ENCODE measurements at places on chromosomes 7 and 10.

GRCh38 chr10:70295321-70295720 lies 11.5 kb upstream of the NPFFR1 start:
- DNase-seq, result no peak

DNA sequence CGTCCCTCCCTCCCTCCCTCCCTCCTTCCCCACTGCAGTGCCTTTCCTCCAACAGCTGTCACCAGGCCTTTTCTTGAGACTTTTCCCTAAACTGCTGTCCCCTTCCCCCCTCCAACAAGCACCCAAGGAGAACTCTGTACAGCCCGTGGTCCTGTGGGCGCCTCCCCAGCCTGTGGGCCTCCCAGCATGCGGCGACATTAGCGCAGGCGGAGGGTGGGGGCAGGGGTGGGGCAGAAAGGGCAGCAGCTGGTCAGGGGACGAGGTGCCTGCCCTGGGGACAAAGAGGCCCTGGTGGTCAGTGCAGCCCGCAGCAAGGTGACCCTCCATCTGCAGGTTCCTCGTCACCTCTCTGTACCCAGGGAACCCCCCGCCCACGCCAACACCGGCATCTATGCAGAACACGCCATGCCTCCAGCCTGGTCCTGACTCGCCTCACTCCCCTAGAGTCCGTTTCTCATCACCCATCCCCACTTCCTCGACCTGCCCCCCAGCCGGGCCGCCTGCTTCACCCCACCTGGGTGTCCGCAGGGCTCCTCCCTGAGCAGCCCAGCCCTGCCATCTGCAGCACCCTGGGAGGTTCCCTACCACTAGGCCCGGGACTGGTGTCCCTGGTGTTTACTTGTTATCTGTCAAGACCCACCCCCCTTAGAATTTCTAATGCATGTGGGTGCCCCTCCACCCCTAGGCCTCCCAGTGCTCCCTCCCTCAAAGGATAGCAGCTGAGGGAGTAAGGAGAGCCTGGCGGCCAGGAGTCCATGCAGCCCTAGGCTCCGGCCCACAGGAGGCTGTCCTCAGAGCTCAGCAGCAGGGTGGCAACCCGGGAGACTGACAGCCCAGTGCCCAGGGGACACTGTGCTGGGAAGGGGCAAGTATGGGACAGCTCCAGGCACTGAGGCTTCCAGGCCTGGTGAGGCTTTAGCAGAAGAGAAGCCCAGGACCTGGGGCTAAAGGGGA lies 147.8 kb downstream of the ARHGAP22 start:
- DNase-seq, result no peak

DNA sequence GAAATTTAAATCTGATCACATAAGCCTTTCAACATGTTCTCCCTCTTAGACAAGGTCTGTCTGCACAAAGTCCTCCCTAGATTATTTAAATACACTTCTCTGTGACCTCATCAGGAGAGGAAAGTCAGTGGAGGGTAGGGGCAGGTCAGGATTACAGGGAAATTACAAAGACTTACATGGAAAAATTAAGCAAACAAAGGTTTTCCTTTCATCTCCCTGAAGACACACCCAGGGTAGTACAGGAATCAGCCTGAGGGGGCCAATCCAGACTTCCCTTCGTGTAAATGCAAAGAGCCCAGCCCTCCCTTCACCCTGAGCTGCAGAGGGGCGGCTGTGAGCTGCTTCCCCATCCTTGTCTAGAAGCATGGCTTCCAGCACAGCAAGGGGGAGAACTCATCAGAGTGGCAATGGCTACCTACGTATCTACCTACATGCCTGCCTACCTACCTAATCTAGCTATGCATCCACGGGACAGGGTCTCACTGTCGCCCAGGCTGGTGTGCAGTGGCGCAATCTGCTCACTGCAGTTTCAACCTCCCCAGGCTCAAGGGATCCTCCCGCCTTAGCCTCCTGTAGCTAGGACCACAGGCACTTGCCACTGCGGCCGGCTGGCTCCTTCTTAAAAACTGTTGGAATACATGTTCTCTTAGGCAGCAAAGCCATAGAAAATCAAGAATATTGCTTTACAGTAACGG lies 33.2 kb downstream of the PITRM1 start:
- no peak for DNase-seq

DNA sequence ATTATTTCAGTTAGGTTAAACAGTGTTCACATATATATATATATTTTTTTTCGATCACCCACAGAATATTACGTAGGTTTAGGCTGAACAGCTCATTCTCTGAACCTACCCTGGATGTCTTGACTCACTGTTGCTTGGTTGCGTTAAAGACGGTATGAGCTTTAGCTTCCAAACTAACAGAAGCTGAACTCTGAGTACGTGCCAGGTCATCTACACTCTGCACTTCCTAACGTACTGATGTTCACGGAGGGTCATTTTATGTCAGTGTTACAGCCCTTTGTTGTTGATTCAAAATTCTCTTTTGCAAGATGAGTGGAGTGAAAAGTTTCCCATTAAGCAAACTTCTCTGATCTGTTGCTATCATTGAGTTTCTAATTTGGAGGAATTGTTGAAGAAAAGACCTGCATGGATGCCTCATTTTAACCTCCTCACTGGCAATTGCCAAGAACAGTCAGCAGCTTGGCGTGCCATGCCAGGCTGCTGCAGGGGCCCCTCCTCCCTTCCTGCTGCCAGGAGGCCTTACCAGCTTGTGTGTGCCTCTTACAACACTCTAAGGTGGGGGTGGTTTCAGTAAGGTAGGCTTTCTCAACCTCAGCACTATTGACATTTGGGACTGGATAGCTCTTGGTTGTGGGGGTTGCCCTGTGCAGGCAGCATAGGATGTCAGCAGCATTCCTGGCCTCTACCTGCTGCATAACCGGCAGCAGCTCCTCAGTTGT lies 44.3 kb downstream of the INSYN2A start:
- DNase-seq, result peak; percentile 90

GRCh38 chr7:134255814-134256213 lies 60.9 kb downstream of the SLC35B4 start:
- no peak for DNase-seq

GRCh38 chr7:91771394-91771793 lies 109.1 kb downstream of the MTERF1 start:
- no peak for DNase-seq

GRCh38 chr7:27693794-27694193 lies 31.1 kb upstream of the HIBADH start:
- no peak for DNase-seq

DNA sequence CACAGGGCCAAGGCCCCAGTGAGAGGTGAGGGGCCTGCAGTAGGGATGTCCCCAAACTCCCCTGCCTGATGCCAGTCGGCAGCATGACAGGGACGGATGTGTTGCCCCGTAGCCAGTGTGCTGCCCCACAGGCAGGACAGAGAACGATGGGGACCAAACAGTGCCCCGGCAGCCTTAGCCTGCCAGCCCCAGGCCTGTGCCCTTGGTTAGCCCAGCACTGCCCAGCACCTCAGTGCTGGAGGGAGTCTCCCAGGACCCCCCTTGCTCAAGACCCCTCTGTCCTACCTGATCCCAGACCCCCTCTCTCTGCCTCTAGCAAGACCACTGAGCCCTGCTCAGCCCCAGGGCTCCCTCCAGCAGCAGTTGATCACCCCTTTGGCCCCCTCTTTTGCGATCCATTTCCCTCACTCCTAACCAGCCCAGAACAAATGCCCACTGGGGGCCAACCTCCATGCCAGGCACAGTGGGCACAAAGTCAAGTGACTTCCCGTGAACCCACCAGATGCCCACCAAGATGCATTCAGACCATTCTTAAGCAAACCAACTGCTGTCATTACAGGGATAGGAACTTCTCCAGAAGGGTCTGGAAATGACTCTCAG lies 34.0 kb downstream of the OAT start:
- no peak for DNase-seq

GRCh38 chr7:81415181-81415580 lies 354.7 kb downstream of the HGF start:
- DNase-seq, result no peak

- no peak for DNase-seq
Measured at GRCh38 chr7:155450558-155450969, 7.4 kb upstream of the EN2 start.

DNA sequence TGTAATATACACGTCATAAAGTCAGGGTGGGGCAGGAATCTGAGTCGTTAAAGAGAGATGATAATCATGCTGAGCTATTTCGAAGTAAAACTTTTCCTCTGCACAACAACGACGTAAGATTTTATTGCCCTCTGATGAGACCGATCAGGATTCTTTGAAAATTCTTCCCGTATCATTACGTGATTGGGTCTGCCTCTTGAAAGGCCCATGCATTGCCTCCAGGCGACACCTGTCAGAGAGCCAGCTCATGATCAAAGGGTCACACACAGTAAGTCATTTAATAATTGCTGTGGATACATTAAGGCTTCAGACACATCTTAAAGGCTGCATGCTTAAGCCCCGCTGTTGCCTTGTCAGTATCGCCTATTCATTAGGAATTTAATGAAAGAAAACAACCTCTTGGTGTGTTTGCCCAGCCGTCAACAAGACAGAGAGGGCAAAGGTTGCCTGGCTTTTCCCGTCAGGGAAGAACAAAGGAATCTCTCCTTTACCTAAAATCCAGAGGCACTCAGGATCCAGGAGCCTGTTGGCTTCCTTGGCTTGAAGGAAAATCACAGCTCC lies 189.0 kb upstream of the SH2B2 start:
- no peak for DNase-seq

- peak; percentile 50 for DNase-seq
Measured at GRCh38 chr7:101232141-101232850, 5.3 kb downstream of the CLDN15 start.

DNA sequence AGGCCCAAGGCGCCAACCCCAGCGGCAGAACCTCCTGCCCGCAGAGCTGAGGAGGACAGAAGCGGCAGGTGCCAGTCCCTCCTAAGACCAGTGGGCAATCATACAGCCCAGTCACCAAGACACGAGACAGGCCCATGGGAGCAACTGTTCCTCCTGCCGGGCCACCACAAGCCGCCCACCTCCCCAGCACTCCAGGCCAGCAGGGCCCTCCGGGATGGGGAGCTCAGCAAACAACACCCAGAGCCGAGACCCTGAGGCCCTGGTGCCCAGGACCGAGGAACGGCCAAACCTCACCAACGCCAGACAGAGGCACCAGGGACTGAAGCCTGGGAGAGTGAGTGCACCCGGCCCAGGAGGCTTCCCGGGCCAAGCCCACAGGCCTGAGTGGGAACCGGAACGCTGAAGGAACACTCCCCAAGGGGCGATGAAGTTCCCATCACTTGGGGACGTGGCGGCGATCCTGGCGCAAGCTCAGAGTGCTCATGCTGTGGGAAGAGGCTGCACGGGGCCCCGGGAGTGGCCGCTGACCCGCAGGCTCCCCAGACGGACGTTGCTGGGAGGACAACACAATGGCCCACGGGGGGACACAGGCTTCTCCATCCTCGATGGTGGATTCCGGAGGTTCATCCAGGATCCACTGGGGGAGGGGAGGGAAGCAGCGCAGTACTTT lies 35.1 kb downstream of the GPER1 start:
- DNase-seq, result no peak

GRCh38 chr10:75926763-75927162 lies 495.3 kb downstream of the LRMDA start:
- DNase-seq, result peak; percentile 57

DNA sequence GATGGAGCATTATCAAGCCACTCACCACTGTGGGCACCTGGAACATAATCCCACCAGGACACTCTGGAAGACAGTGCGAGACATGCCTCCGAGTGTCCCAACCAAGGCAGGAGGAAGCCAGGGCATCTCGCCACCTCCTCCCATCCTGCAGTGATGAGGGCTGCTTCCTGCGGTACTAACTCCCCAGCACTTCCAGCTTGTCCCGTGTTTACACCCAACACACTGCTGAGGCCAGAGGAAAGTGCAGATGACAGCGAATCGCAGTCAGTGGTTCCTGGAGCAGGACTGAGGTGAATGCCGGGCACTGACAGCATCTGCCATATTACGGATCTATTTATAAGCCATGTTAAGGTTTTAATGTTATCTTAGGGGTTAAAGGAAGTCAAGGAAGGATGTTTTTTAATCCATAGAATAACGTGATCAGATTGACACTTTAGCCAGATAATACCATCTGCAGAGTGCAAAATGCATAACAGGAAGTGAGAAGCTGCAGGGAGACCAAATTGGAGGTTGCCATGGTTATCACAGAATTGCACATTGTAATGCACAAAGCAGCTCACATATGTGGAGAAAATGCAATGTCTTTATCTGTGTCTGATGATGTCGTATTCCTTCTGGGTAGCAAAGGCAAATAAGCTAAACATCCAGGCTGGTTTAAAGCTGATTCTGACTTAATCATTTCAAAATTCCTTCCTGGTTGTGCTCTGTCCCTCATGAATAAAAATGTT lies 314.1 kb upstream of the C7orf33 start:
- DNase-seq, result no peak

DNA sequence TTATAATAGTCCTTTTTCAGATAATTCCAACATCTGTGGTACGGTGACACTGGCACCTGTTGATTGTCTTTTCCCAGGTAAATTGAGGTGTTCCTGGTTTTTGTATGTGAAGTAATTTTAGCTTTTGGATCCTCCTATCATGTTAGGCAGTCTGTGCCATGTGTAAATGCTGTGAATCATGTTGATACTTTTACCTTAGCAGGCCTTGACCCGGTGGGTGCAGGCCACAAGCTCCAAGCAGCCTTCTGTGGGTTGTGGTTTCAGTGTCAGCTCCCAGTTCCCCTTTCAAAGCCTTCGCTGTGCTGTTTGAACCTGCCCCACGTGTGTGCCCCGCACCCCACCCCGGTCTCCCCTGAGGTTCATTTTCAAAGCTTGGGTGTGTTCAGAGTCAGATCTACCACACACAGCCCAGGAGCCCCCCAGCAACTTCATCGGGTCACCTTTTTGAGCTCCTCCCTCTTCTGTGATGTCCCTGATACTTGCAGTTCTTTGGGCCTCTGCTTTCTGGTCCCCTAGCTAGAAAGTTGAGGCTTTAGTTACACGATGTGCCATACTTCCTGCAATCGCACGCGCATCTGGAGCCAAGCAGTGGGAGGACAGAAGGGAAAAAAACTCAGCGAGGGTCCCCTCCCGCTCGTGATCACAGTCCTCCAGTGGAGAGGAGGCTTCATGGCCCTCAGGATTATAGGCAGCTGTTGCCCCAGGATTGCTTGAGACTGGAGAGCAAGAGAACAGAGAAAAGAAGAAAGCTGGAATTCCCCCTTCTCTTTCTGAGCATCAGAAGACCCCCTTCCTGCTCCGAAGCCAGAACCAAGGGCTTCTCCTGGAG lies 8.7 kb upstream of the BHLHA15 start:
- DNase-seq, result no peak

GRCh38 chr7:147432079-147432478 lies 1158.5 kb upstream of the C7orf33 start:
- DNase-seq, result no peak

DNA sequence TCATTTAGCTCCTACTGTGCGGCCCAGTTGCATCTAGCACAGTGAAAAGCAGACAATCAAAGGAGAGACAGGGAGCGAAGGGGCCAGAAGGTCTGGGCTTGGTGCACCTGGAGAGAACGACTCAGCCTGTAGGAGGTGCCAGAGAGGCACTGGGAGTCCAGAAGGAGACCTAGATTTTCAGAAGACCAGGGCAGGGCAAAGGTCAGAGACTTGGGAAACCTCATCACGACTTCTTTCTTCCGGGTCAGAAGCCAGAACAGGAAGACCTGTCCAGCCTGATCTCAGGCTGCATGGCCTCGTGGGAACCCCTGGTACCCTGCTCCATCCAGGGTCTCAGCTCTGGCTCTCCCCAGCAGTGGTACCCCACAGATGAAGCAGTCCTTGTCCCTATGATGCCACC lies 5.2 kb downstream of the AGAP3 start:
- DNase-seq, result no peak

- DNase-seq, result no peak
Measured at GRCh38 chr10:62188021-62188616, 80.5 kb downstream of the RTKN2 start.

Measured in right lobe of liver (tissue), 6 donors.